ENCODE measurements at places on chromosomes 1 and 21.

GRCh38 chr1:4310396-4310923 lies 343.9 kb upstream of the AJAP1 start:
- DNase-seq = no peak

DNA sequence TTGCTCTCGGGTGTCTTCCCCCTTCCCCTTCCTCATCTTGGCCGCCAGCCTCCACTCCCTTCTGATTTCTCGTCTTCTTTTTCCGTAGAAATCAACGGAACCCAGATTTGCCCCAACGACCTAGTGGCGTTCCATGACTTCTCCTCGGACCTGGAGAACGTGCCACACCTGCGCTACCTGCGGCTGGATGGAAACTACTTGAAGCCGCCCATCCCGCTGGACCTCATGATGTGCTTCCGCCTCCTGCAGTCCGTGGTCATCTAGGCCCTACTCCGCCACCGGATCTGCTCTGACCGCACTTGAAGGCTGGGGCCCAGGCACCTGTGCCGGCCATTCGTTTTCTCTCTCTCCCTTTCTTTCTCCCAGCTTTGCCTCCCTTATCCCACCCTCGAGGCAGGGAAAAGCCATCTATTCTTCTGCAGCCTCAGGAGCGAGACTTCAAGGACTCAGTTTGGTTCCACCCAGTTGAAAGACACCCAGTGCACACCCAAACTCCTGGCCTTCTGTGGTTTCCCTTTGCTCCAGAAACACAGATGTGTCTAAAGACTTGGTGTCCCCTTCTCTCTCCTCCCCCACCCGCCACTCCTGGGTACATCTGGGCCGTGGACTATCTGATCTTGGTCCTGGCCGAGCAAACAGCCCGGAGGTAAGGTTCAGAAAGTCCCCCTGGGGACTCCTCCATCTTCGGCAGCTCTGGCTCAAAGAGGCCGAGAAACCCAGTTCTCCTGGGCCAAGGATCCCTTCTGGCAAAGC lies 7.2 kb upstream of the OPTC start:
- DNase-seq = no peak

DNA sequence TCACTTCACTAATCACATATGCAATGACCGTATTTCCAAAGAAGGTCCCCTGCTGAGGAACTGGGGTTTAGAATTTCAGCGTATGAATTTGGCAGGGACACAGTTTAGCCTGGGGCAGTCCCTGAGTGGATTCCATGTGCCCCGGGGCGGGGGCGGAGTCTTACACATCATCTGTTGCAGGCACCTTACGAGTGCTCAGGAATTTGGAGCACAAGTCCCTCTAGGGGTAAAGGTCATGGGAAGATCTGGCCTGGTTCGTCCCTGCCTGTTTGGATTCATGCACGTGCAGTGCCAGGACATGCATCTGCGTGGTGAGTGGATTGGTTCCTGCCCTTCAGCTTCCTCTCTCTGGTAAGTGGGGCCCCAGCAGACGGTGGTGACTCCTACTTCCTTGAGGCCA lies 208.3 kb upstream of the C1orf174 start:
- DNase-seq = no peak

DNA sequence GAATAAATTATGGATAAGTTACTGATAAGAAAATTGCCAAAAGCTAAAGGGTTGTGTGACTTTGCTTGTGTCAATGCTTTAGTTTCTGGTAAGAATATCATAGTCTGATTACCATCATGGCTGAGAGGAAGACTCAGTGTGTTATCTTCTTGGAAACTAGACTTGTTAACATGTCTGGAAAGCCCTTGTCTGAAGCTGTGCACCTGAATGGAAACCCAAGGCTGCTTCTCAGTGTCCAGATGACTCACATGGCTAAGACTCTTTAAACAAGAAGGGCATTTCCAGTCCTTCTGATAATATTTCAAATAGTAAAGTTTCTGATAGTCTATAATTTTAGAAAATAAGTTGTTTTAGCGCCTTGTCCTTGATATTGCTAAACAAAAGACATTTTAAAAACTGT lies 1092.7 kb downstream of the PLA2G4A start:
- DNase-seq = no peak

- DNase-seq = peak; percentile 46
Measured at GRCh38 chr1:68322837-68323687, 90.7 kb upstream of the WLS start.

- peak; percentile 88 for DNase-seq
Measured at GRCh38 chr1:156104065-156104810, 10.3 kb upstream of the LMNA start.

DNA sequence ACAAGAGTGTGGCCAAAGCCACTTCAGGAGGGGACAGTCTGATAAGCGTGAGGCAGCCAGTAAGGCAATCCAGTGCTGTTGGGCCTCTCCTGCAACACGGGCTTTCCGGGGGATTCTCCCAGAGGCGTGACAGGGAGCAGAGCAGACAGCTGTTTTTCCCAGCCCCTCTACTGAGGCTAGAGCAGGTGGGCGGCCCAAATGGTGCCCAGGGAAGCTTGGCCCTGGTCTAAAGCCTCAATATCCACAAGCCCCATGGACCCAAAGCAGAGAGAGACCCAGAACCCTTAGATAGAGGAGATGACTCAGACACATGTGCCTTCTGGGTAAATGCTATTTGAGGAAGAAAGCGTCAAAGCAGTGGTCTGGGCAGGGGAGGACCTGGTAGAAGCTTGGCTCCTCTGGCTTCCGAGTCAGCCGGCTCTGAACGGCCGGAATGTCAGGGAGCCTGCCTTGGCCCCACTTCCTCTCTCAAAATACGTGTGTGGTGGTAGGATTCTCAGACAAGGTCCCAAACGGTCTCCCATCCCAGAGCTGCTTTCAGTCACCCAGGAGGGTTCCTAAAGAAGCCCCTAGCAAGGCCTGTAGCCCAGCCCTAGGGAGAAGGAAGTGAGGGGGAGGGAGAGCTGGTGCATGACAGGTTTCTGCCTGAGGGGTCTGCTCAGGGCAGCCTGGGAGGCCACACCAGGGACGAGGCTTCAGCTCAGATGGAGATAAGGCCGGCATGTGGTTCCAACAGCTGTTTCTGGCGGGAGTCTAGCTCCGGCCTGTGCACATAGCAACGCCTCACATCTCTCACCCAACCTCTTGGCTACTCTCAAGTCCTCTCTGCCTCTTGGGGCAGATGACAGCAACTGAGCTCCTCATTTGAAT lies 28.8 kb downstream of the PIK3C2B start:
- no peak for DNase-seq

DNA sequence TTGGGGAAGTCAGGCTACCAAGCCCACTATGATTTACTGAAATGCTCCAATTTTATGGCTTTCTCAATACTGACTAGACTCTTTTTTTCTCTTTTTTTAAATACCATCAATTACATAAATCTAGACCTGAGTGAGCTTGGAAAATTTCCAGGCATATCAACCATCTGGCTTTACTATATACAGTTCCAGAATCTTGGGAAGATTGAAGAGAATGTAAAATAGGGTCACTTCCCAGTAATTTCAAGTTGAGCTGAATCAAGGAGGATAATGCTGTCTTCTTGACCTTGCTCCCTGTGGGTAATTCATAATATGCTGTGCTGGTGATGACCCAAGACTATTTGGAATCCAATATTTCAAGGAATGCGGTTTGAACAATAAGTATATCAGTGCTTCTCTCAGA lies 108.1 kb downstream of the MAP3K21 start:
- DNase-seq = no peak

- DNase-seq = no peak
Measured at GRCh38 chr1:209686322-209686721, 11.1 kb downstream of the G0S2 start.

GRCh38 chr1:227941509-227942020 lies 6.2 kb downstream of the WNT9A start:
- no peak for DNase-seq

DNA sequence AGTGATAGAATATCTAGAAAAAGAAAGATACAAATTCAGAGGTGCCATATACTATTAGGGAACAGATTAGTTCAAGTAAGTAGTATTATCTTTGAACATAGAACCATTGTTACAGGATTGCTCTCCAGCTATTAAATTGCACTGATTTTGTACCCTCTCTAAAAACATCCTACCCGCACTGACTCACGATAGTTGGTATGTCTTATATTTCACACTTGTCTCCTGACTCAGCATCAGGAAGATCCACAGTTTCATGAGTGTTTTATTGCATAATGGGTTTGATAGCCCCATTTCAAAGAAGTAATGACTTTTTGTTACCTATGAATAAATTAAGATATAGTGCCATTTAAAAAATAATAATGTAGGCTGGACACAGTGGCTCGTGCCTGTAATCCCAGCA lies 6.0 kb downstream of the TATDN3 start:
- DNase-seq = peak; percentile 16

DNA sequence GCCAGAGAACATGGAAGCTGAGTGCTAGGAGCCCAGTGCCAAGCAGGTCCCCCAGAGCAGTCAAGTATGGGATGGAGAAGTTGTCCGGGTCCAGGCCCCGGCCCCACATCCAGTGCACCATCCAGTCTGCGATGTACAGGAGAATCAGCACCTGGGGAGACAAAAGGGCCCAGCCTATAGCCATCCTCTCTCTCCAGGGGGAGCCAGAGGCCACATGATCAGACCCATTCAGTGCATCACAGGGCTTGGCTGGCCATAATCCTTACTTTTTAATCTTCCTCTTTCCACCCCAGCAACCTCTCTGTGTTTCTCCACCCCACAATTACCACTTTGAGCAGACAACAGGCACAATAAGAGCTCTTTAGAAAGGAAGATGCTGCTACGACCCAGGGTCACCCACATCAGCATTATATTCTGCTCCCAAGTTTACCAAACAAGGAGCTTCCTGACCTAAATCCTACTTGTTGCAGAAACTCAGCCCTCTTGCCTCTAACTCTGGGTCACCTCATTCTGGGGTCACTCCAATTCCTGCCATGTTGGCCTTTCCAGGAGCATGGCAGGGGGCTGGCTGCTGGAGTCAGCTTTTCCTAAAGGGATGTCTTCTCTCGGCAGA lies 16.4 kb upstream of the RAB29 start:
- DNase-seq = peak; percentile 50

- no peak for DNase-seq
Measured at GRCh38 chr1:55333461-55333860, 118.3 kb upstream of the USP24 start.

GRCh38 chr21:34806423-34806822 lies 137.6 kb downstream of the CLIC6 start:
- no peak for DNase-seq

DNA sequence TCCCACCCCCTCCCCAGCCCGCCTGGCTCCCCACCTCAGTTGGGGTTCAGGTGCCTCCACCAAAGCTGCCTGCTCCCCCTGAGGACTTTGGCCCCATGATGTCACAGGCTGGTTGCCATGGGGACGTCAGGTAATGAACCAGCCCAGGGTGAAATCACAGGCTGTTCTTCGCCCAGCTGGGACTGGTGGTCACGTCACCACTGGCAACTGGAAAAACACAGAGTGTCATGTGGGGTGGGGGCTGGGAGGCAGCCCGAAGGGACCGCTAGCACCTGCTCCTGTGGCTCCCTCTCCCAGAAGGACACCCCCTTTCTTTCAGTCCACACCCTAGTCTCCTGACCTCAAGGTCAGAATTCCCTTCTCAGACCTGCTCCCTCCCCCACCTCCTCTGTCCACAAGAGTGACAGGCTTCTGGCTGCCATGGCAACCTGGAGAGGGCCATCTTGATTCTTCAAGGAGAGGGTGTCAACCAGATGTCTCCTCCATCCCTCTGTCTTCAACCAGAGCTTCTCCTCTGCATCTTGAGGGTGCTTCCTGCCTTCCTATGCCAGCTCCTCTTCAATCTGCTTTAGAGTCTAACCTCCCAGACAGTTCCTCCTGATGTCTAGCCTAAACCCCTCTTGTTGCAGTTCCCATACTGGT lies 6.2 kb downstream of the FAM131C start:
- DNase-seq = no peak

DNA sequence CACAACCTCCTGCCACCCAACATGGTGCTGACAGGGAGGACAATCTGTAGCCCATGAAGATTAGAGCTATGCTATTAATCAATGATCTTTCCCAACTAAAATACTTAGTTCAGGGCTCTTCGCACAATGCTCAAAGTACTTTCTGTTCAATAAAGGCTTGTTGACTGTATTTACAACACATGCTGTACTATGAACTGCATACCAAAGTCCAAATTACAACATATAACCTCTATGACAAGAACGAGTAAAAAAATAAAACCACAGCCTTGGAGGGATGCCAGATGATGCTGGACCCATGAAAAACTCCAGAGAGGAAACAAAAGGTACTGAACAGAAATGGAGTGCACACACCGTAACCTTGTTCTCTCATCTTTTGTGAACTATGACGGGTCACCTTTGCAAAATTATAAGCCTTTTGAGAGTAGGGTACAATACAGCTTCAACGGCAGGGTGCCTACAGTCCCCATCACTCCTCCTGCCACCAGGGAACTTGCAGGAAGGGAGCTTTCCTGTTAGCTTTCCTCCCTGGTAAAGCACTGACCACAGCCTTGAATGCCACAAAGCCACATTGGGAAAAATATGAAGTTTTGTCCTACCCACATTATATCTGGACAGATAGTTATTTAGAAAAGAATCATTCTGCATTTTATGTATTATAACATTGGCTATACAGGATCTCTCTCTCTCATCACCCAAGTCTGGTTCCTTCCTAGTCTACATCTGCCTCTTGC lies 175.6 kb downstream of the NRIP1 start:
- peak; percentile 77 for DNase-seq

- peak; percentile 59 for DNase-seq
Measured at GRCh38 chr1:170273291-170274130, 127.8 kb downstream of the NTMT2 start.

GRCh38 chr1:232622981-232623380 lies 7.0 kb downstream of the SIPA1L2 start:
- DNase-seq = no peak

DNA sequence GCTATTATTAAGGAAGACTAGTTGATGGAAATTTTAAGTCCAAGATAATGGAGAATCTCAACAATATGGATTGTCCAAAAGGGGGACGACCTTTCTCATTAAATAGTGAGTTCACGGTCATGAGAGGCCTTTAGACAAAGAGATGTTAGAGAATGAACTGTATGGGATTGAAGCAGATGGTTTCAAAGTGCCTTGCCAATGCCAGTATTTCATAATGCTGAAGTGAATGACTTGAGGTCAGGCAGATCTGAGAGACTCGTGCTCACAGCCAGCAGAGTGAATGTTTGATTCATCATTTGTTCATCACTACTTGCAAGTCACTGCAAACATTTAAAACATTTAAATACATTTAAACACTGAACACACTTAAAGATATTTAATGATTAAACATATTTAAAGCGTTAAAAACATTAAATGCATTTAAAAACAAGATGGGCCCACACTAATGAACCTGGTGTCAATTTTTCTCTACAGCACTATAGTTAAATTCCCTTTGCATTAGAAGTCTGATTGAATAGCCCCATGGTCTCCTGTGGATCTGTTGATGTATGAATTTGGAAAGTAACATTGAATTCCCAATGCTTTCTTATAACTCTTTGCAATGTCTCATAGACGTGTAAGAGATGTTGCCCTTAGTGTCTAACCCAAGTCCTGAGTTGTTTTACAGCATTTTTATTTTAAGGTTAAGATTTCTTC lies 80.7 kb downstream of the TGFB2 start:
- DNase-seq = peak; percentile 55

DNA sequence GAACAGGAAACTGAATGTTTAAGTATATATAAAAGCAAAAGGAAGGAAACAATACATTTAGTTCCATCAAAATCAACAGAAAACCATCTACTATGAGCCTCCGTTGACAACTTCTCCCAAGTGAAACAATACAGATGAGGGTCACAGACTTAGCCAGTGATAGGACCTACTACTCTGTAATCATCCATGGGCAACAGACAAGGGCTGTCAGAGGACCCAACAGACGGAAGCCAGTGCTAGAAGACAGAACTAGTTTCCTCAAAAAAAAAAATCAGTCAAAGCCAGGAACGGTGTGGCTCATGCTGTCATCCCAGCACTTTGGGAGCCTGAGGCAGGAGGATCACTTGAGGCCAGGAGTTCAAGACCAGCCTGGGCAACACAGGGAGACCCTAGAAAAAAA lies 20.6 kb downstream of the RERE start:
- no peak for DNase-seq
